Natural killer cell treated with Interleukin-12 subunit alpha and Interleukin-12 subunit beta and Interleukin-15 and Interleukin-18, amount 100 ng/mL, for 72 hours (primary cell): ENCODE measurements at places on chromosomes 2 and 18. TPM values are rescaled to one million over a fixed set of nuclear protein-coding genes. Genes with fewer than 3 reads are reported as not detected.

- H3K27ac ChIP-seq: no peak overlapping the region
- no peak for DNase-seq
- no peak overlapping the region for H3K4me3 ChIP-seq
- peaks cover 20% of the 10 kb centered on the region for H3K4me1 ChIP-seq
These were observed 33.3 kb downstream of the NAB1 start for GRCh38 chr2:190682168-190682567.

DNA sequence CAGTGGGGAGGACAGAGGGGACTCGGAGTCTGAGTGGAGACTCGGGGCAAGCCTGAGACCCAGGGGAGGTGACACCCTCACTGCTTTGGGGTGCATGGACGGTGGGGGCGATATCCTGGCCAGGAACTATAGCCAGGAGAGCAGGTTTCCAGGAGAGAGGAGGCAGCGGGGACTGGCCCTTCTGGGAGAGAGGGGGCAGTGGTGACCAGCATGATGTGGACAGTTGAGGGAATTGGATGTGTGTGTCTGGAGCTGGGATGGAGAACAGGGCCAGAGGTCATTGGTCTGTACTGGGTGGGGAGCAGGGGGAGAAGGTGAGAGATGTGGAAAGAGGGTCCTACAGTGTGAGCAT lies 63.6 kb downstream of the ACKR3 start:
- no peak for DNase-seq
- no peak overlapping the region for H3K4me3 ChIP-seq
- H3K27ac ChIP-seq: no peak overlapping the region
- no peaks in the 10 kb centered on the region for H3K36me3 ChIP-seq
- H3K4me1 ChIP-seq: no peaks in the 10 kb centered on the region

DNA sequence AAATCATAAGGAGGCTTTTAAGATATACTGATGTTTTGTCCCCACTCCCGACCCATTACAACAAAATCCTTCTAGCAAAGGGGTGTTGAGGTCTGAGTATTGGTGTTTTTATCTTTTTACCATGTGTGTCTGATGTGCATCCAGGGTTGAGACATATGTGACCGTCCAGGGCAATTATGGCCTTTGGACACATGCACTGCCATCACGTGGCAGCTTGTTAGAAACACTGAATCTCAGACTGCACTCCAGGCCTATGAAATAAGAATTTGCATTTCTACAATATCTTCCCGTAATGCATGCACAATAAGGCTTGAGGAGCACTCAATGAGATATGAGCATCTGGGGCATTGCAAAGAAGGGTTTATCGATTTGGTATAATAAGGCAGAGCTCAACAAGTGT lies 235.1 kb upstream of the ZNF804A start:
- no peak overlapping the region for H3K27ac ChIP-seq
- H3K4me1 ChIP-seq: no peaks in the 10 kb centered on the region
- H3K36me3 ChIP-seq: no peaks in the 10 kb centered on the region
- H3K4me3 ChIP-seq: no peak overlapping the region
- H3K27me3 ChIP-seq: no peaks in the 10 kb centered on the region

DNA sequence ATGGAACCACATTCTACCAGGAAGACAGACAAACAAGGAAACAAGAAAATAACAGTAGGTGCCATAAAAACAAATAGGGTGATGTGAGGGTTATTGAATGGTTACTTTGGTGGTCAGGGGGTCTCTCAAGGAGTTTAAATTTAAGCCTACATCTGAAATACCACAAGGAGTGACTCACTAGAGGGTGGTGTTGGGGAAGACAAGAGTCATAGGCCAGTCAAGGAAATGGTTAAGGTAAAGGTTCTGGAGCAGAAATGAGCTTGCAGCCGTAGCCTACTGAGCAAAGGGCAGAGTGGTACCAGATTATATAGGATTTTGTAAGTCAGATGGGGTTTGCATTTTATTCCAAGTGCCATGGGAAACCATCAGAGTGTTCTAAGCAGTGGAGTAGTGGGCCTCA lies 135.6 kb upstream of the DAPL1 start:
- no peaks in the 10 kb centered on the region for H3K4me1 ChIP-seq
- DNase-seq: no peak
- no peak overlapping the region for H3K27ac ChIP-seq
- no peaks in the 10 kb centered on the region for H3K27me3 ChIP-seq
- H3K4me3 ChIP-seq: no peak overlapping the region

- H3K4me3 ChIP-seq: no peak overlapping the region
- DNase-seq: no peak
- peaks cover 4% of the 10 kb centered on the region for H3K4me1 ChIP-seq
- H3K27ac ChIP-seq: no peak overlapping the region
- peaks cover 25% of the 10 kb centered on the region for H3K36me3 ChIP-seq
These were observed 1.9 kb upstream of the CYP27A1 start for GRCh38 chr2:218780046-218780445.

- no peak for DNase-seq
- H3K27me3 ChIP-seq: peaks cover 6% of the 10 kb centered on the region
- H3K27ac ChIP-seq: no peak overlapping the region
- H3K36me3 ChIP-seq: no peaks in the 10 kb centered on the region
These were observed 956.3 kb downstream of the SLC4A3 start for GRCh38 chr2:220583725-220584124.

- no peaks in the 10 kb centered on the region for H3K4me1 ChIP-seq
- H3K4me3 ChIP-seq: no peak overlapping the region
- no peaks in the 10 kb centered on the region for H3K36me3 ChIP-seq
- H3K27ac ChIP-seq: no peak overlapping the region
These were observed 6.1 kb downstream of the AGXT start for GRCh38 chr2:240874715-240875227.

The LRATD1 gene
- total RNA-seq: not detected

The MC2R gene
- not detected for total RNA-seq

The KLHL29 gene
- 0.12 TPM for total RNA-seq
